ENCODE measurements at places on chromosomes 3 and 15.

DNA sequence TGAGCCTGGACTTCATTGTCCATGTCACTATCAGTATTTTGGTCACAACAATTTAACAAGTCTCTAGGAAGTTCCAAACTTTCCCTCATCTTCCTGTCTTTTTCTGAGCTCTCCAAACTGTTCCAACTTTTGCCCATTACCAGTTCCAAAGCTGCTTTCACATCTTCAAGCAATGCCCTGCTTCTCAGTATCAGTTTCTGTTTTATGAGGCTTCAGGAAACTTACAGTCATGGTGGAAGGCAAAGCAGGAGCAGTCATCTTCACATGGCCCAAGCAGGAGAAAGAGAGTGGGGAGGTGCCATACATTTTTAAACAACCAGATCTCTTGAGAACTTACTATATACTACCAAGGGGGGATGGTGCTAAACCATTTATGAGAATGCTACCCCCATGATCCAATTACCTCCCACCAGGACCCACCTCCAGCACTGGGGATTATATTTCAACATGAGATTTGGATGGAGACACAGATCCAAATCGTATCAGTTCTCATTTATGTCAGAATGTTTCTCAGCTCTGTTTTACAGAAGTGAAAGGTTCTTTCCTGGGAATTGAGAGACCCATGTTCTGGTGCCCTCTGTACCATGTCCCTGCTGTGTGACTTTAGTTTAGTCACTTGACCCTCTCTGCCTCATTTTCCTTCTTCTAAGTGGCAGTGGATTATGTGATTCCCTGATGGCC, 169.7 kb downstream of the PLCL2 start:
- no peak for DNase-seq

DNA sequence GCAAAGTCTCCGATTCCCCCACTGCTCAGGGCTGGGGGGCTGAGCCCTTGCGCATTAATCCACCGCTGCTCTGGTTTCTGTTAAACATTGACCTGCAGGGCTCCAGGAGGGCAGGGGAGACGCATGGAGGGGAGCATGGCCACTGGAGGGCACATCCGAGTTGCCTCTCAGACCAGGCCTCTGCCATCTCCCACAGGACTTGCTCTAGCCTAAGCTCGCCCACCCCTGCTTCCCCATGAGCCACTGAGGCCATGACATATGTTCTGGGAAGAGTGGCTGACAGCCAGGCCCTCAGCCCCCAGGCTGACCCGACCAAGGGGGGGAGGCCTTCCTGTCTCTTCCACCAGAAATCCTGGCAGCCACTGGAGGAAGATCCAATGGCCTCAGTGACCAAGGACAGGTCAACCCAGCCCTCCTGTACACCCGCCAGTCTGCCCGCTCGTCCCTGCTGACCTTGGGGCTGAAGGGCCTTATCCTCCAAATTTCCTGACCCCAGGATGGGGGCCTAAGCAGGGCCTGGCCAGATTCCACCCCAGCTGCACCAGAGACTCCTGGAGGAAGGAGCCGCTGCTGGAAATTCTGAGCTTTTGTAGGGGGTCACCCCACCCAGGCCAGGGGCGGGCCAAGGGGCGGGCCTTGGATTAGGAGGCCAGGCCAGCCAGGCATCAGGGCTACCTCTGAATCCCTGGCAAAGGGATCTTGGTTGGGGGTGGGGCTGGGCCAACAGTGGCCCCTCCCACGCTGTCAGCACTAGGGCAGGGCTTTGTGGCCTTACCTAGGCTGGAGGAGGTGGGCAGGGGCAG, at the start of gene HYAL1:
Gene HYAL1, minus strand, starts transcription at position 562 of the 803 bp plus-strand sequence. CDS start 618 bp downstream, outside the sequence.
- DNase-seq, result no peak

DNA sequence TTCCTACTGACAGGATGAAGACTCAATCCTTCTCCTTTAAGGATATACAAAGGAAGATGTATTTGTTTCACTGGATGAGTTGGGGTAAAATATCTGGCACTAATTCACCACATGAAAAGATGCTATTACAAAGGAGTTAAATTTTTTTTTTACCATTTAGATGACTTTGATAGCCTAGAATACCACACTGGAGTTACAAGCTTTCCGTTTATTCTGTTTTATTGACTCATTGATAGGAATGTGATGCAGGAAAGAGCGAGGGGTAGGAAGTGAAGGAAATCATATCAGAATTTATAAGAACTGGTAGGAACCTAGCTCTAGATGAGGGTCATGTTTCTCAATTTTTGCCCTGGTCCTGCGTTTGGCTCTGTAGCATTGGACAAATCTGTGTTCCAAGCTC, 427.2 kb downstream of the GRM7 start:
- DNase-seq, result no peak

GRCh38 chr3:105246536-105246935, 120.2 kb upstream of the ALCAM start:
- no peak for DNase-seq

- no peak for DNase-seq
These were observed 275.8 kb upstream of the KCNH8 start for GRCh38 chr3:18872466-18872865.

- DNase-seq, result no peak
These were observed 7.3 kb downstream of the VGLL4 start for GRCh38 chr3:11636394-11636770.

DNA sequence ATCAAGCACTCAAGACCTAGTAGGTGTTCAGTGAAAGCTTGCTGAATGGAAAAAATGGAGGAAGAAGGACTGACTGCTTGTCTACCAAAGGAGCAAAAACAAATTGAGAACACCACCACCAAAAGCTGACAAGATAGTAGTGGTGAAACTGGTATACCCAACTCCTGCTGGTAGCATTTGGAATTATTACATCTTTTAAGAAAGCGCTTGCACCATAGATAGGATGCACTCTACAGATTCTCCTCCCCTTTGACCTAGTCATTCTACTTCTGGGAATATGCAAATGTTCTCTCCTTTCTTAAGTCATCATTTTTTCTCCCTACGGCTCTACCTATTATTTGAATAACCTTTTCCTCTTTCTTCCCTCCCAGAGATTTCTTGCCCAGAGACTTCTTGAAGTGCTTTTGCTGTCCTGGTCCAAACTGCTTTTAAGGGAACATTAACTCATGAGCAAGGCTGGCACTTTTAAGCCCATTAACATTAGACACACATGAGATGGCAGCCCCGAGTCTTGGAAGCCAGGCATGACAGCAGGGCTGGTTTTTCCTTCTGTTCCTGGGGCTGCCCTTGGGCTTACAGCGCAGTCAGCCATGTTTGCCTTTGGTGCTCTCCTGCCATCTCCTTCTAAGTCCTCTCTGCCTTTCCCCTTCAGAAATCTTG, 75.0 kb upstream of the TLE3 start:
- DNase-seq, result no peak

DNA sequence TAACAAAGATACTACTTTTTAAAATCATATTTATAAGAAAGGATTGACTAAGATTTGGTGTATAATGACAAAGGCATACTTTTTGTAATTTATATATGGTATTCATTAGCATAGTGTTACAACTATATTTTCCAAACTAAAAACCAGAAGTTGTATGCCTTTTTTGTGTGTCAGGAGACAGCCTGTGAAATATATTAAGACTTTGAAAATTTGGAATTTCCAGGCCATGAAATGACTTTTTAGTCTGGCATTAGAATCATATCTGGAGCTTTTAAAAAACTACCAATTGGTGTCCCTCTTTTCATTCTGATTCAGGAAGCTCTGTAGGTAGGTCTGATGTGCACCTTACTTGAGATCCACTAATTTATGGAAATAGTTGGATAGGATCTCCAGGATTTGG, 41.9 kb downstream of the CALML4 start:
- no peak for DNase-seq

DNA sequence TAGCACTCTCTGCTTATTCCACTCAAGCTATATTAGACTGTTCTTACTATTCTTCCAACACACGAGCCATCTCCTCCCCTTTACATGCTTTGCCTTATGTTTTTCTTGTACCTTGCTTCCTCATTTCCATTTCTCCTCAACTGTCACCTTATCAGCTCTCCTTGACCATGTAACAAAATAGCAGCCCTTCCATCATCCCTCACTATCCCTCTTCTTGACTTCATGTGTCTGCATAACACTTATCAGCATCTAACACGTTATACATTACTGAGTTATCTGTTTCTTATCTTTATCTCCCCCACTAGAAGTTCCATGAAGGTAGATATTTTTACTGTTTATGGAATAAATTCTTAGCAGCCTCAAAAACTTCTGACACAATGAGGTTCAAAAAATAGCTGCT, 45.3 kb downstream of the TRPM7 start:
- no peak for DNase-seq

DNA sequence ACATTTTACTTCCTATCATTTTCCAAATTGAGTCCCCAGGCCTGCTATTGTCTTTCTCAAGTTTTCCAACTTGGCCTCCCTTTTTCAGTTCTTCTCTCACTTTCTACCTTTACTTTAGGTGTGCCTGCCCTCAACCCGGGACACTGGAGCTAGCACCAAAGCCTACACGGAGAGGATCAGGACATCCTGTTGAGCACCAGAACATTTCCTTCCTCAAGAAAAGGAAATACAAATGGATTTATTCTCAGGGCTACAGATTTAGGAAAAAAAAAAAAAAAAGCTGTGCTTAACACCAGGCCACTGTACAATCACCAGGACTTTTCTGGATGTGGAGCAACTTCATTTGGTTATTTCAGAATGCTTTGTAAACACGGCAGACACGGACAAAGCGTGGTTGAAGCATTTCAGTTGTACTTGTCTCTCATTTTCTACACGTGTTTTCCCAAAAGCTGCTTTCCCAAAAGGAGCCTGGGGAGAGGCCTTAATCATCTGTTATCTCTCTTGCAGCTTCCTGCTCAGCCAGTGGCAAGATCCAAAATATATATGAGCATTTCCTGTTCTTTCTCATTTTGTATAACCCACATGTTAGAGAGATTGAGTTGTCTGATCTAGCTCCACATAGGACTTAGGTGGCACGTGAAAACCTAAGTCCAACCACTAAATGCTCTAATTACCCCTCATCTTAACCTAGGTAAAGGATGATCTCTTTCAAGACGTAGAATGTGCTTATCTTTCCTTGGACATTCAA, 15.5 kb upstream of the ATP1B3 start:
- no peak for DNase-seq

DNA sequence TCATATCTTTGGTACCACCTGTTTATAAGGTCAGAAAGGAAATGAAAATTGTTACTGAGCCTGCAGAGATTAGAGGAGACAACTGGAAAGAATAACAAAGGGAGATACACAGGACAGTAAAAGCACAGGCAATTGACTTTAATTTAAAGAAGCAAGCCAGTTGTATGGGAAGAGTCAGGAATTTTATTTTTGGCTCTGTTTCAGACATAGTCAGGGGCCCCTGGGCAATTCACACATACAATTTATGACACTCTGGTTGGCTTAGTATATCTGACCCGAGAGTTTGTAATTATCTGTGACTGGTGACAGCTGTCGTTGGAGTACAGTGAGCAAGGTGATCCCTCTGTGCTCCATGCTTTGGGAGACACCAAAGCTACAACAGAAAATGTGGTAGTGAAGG, 591.9 kb upstream of the NECTIN3 start:
- DNase-seq, result no peak

DNA sequence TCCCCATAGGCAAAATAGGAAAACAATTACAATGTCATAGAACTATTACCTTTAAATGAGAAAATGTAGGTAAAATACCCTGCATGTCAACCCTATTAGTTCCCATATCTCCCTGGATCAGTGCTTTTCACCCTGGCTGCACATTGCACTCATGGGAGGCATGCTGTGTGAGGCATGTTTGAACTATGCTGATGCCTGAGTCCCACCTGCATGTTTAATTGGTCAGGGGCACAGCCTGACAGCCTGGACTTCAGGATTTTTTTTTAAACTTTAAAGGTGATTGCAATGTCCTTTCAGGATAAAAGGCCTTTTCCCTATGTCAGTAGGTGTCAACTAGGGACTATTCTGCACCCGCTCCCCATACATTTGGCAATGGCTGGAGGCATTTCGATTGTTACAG, 136.0 kb upstream of the NR2E3 start:
- DNase-seq, result no peak

DNA sequence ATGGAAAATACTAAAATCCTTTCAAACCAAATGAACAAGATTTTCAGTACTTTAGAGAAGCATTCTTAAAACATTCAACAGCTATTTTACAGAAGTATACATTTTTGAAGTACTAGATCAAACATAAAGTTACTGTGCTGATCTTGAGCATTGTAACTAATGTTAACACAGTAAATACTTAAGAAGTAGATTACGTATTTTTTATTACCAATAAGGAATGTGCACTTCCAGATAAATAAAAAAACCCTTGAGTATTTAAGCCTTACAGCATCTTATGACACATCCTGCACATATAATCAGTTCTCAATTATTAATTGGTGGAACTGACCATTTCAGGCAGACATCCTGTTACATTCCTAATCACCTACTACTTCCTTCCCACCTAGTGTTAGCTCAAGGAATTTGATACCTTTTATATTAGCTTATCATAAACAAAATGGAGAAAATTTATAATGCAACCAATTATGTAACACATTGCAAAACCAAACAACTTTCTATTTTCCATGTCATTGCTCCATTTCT, 32.8 kb downstream of the COPS2 start:
- no peak for DNase-seq

DNA sequence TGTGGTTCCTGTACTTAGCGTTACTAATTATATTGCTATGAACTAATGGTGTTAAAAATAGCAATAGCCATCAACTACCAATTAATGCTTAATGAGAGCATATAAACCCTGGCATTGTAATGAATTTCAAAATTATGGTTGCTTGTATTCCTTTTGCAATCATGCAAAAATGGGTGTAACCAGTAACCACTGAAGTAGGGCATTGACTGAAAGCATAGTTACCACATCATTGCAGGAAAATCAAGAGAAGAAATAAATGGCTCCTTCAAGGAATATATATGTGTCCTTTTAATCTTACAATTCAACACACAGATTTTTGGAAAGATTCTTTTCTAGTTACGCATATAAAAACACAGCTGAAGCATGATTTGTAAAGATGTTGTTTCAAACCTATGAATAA, 328.3 kb upstream of the AGTR1 start:
- no peak for DNase-seq

- no peak for DNase-seq
These were observed 21.5 kb downstream of the TJP1 start for GRCh38 chr15:29800491-29801366.

GRCh38 chr3:140911822-140912221, 29.8 kb upstream of the SLC25A36 start:
- no peak for DNase-seq

DNA sequence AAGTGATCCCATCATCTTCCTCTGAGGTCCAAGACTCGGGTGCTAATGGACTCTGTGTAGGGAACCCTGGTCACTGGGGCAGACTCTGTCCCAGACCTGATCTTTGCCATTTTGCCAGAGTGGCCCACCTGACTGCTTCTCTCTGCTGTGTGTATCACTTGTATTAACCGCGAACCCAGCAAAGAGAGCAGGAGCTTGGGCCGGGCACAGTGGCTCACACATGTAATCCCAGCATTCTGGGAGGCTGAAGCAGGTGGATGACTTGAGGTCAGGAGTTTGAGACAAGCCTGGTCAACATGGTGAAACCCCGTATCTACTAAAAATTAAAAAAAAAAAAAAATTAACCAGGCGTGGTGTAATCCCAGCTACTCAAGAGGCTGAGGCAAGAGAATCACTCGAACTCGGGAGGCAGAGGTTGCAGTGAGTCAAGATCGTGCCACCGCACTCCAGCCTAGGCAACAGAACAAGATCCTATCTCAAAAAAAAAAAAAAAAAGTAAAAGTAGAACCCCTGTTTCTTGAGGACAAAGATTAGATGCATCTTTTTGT, 32.9 kb upstream of the CYP11A1 start:
- no peak for DNase-seq

GRCh38 chr3:197549261-197549885, 6.4 kb downstream of the BDH1 start:
- no peak for DNase-seq

Measured in AG04450 (cell line).